Thoracic aorta (tissue), 2 donors: ENCODE measurements at places on chromosomes 12 and 14.
A peak's percentile ranks its signal among the peaks of the same experiment; 100 is the strongest.

DNA sequence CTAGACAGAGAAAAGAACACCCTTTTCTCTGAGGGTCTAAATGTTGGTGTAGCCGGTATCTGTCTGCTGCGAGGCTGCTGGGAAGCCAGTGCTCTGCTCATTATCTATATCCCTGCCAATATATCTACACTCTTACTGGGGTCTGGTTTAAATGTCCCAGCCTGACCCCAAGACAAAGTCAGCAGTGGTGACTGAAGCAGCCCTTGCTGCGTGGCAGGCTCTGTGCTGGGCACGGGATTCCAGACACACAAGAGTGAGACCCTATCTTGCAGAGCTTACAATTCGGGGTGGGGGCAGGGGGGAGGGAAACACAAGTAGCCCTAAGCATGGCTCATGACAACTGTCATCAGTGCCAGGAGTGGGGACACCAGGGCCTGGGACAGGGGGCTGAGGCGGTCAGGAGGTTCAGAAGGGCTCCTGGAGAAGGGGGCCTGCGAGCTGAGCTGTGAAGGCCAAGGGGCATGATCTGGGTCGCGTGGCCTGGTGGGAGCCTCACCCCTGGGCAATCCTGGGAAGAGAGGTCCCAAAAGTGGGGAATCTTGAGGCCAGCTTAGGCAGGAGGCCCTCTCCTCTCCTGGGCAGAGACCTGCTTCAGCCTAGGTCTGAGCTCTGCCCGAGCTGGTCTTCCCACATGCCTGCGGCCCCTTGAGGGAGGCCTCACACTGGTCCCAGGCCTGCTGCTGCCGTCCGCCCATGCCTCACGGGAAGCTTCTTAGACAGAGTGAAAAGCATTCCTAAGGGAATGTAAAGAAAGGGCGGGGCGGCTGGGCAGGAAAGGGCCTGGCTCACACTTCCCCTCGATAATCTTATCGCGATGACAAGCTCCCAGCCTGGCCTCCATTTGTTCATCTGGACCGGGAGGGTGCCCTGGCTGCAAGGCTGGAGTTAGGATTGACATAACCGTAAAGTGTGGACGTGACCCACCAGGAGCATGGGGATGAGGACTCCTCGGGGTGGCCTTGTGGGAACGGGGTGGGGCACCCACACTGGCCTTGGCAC is 7.3 kb upstream of the RCOR1 start:
- H3K4me1 ChIP-seq = no peaks in the 10 kb centered on the region
- no peak overlapping the region for H3K27ac ChIP-seq
- H3K36me3 ChIP-seq = no peaks in the 10 kb centered on the region
- no peak overlapping the region for H3K4me3 ChIP-seq
- DNase-seq = no peak

- no peak overlapping the region for H3K27ac ChIP-seq
- H3K4me1 ChIP-seq = peaks cover 16% of the 10 kb centered on the region
- H3K36me3 ChIP-seq = no peaks in the 10 kb centered on the region
- H3K27me3 ChIP-seq = no peaks in the 10 kb centered on the region
- no peak overlapping the region for H3K4me3 ChIP-seq
- DNase-seq = no peak
These were observed 1.6 kb downstream of the CEBPE start for GRCh38 chr14:23117371-23118020.

DNA sequence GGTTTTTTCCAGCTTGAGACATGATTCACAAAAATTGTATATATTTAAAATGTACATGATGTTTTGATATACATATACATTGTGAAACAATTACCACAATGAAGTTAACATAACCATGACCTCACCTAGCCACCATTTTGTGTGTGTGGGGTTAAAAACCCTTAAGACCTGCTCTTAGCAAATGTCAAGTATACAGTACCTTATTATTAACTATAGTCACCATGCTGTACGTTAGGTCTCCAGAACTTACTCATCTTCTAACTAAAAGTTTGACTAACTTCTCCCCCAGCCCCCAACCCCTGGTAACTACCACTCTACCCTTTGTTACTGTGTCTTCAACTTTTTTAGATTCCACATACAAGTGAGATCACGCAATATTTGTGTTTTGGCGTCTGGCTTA is 52.6 kb downstream of the EIF2S3B start:
- no peak overlapping the region for H3K27ac ChIP-seq
- H3K27me3 ChIP-seq = no peaks in the 10 kb centered on the region
- no peak for DNase-seq
- H3K36me3 ChIP-seq = no peaks in the 10 kb centered on the region

DNA sequence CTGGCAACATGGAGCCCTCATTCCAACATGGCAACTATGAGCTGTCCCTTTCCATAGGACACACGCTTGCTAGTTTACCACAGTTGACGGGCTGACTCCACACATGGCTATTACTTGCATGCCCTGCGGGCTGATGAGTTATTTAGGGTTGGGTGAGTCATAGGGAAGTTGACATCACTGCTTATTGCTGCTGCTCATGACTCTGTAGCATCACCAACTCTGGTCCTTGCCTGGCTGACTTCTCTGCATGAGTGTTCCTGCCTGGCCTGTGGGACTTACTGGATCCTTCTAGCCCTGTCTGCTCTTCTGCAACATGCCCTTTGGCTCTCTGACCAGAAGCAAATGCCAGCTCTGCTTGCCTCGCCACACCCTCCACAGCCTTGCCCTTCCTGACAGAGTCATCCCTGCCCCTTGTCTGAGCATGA is 199.5 kb downstream of the ANO6 start:
- H3K36me3 ChIP-seq = peaks cover 22% of the 10 kb centered on the region
- H3K27ac ChIP-seq = peak overlapping the region; percentile 77
- H3K4me3 ChIP-seq = no peak overlapping the region

GRCh38 chr12:52200086-52200780 is 8.4 kb upstream of the KRT80 start:
- H3K27me3 ChIP-seq = no peaks in the 10 kb centered on the region
- H3K27ac ChIP-seq = no peak overlapping the region
- no peaks in the 10 kb centered on the region for H3K36me3 ChIP-seq
- peaks cover 2% of the 10 kb centered on the region for H3K4me1 ChIP-seq
- H3K4me3 ChIP-seq = no peak overlapping the region
- no peak for DNase-seq

DNA sequence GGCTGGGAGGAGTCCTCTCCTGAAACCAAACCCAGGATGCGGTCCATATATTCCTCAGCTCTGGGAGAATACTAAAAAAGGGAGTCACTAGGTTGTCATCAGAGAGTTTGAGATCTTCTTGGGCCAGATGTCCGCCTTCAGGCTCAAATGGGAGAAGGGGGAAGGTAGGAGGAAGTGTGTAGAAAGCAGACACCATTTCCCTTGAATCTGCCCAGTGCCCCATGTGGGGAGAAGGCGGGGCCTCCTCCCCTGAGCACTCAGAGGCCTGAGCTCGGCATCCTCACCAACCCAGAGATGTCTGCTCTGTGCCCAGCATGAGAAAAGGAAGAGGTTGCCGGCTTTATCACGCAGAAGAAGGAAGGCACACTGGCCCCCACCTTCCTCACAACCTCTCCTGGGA is 37.3 kb downstream of the LTBP2 start:
- H3K27me3 ChIP-seq = no peaks in the 10 kb centered on the region
- DNase-seq = no peak
- peak overlapping the region; percentile 94 for H3K27ac ChIP-seq
- H3K4me1 ChIP-seq = peaks cover 100% of the 10 kb centered on the region
- no peak overlapping the region for H3K4me3 ChIP-seq

GRCh38 chr12:124625867-124626675 is 58.7 kb upstream of the NCOR2 start:
- peaks cover 21% of the 10 kb centered on the region for H3K4me1 ChIP-seq
- DNase-seq = peak; percentile 78
- no peaks in the 10 kb centered on the region for H3K36me3 ChIP-seq
- H3K27me3 ChIP-seq = no peaks in the 10 kb centered on the region
- peak overlapping the region; percentile 43 for H3K4me3 ChIP-seq

DNA sequence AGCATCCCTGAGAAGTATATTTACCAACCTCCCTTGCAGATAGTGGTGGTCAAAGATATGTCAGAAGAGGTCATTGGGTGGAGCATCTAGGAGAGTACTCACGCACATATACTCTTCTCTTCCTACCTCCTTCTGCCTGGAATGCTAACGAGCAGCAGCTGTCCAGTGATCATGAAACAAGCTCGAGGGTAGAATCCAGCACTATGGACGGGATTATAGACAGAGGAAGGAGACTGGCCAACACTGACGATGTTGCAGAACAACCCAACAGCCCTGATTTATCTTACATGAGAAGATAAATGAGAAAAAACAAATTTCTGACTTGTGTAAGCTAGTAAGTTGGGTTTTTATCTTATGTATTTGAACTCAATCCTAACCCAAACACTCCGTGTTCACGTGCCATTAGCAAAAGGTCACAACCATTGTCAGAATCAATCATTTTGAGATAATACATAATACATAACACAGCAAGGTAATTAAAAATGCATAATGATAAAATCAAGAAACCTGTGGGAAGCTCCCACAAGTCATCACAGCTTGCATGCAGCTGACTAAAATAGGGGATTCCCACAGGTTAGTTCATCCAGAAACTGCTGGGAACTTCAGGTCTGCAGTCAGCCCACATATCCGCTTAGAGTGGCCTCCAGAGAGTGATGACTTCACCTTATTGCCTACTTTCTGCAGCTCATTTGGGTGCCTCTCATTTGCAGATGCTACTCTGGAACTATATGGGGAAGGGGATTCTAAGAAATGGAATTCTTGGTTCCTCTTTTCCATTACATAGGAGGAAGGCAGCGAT is 36.3 kb upstream of the STK38L start:
- H3K4me1 ChIP-seq = no peaks in the 10 kb centered on the region
- H3K27ac ChIP-seq = no peak overlapping the region
- DNase-seq = no peak
- no peaks in the 10 kb centered on the region for H3K36me3 ChIP-seq
- no peaks in the 10 kb centered on the region for H3K27me3 ChIP-seq
- no peak overlapping the region for H3K4me3 ChIP-seq

- no peaks in the 10 kb centered on the region for H3K27me3 ChIP-seq
- H3K4me3 ChIP-seq = no peak overlapping the region
- DNase-seq = no peak
These were observed 190.8 kb downstream of the NUAK1 start for GRCh38 chr12:105947906-105948305.

DNA sequence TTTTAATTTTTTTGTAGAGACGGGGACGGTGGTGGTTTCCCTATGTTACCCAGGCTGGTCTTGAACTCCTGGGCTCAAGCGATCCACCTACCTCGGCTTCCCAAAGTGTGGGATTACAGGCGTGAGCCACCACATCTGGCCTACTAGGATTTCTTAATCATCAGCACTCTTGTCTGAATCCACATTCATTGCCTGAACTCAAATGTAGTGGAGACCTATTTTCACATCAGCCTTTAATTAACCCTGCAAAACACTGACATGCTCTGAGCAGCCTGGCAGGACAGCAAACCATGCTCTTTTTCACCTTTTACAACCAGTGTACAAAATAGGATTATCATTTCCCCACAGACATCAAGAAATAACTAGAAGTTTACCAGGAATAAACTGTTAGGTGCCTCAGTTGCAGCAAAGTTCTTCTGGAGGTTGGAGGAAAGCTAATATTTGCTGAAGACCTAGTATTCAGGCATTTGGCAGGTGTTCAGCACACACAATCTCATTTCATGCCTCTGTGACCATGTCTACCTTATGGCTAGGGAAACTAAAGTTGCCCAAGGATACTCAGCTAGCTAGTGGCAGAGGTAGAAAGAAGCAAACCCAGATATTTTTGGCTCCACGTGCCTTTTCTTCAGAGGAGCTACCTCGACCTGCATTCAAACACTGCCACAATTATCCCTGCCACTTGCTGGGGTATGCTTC is 37.7 kb downstream of the CFL2 start:
- no peaks in the 10 kb centered on the region for H3K36me3 ChIP-seq
- H3K4me3 ChIP-seq = no peak overlapping the region
- no peaks in the 10 kb centered on the region for H3K4me1 ChIP-seq
- no peak for DNase-seq
- H3K27ac ChIP-seq = no peak overlapping the region

DNA sequence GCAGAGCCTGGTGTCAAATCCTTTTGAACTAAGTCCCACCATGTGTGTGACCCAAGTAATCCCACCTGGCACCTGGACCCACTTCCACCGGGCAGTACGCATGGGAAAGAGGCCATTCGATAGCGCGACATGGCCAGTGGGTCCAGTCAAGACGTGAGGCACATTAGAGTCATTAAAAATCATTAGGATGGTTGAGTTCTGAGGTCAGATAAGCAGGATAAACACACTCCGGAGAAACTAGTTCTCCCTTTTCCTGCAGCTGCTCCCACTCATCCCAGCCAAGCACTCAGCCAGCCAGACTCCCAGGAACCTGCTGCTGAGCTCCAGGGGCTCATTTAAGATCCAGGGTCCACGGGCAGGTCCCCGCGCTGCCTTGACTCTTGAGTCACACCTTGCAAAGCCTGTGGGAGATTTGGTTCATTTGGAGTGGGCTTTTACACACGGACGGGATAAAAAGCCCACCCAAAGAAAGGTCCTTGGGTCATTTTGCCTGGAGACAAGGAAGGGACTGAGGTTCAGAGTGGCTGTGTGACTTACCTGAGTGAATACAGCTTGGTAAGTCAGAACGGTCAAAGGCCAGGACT is 313.9 kb downstream of the BCL11B start:
- no peak for DNase-seq
- no peak overlapping the region for H3K27ac ChIP-seq
- no peaks in the 10 kb centered on the region for H3K27me3 ChIP-seq
- H3K4me1 ChIP-seq = peaks cover 11% of the 10 kb centered on the region

DNA sequence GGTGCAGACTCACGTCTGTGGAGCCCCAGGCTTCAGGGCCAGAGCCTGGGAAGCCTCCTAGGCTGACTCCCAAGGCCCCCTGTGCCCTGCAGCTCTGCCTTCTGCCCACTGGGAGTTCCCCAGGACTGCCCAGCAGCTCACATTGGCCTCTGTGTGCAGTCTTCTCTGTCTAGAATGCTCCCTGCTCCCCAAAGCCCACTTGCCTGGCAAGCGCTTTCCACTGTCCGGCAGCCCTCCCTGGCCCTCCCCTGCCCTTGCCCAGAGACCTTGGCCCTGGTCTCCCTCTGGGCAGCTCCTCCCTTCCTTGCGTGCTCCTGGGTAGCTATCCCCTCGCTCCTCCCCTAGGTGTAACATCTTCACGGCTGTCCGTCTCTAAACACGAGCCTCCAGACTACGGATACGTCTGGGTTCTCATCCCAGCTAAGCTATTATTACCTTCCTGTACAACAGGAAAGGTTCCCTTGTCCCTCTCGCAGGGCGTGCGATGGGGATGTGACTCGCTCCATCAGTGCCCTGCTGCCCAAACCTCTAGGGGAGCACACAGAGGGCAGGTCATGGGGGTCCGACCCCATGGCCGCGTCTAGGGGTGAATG is 325.5 kb upstream of the RTL1 start:
- no peaks in the 10 kb centered on the region for H3K4me1 ChIP-seq
- H3K36me3 ChIP-seq = no peaks in the 10 kb centered on the region
- no peak for DNase-seq
- H3K27me3 ChIP-seq = no peaks in the 10 kb centered on the region
- H3K27ac ChIP-seq = no peak overlapping the region
- H3K4me3 ChIP-seq = no peak overlapping the region

DNA sequence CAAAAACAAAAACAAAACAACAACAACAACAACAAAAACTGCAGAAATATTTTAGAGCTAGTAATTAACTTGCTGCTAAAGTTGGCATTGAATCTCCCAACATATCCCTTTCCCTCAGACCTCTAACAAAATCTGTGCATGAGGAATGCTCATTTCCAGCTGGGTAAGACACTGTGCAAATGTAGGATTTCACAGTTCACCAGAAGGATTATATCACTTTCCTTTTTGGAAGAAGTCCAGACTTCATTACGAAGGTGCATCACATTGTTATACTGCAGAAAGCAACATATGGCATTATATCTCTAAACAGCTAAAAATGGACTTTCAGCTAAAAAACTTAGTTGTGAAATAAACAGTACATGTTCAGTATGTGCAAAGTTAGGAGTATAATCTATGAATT is 341.8 kb downstream of the FSCB start:
- H3K27me3 ChIP-seq = no peaks in the 10 kb centered on the region
- DNase-seq = no peak
- no peak overlapping the region for H3K27ac ChIP-seq
- no peaks in the 10 kb centered on the region for H3K36me3 ChIP-seq
- H3K4me3 ChIP-seq = no peak overlapping the region
